ENCODE measurements at places on chromosomes 2 and 18.

- no peak for DNase-seq
These were observed 206.0 kb downstream of the CYRIA start for GRCh38 chr2:16459606-16460005.

GRCh38 chr2:177262092-177262491 lies 2.4 kb downstream of the NFE2L2 start:
- no peak for DNase-seq

DNA sequence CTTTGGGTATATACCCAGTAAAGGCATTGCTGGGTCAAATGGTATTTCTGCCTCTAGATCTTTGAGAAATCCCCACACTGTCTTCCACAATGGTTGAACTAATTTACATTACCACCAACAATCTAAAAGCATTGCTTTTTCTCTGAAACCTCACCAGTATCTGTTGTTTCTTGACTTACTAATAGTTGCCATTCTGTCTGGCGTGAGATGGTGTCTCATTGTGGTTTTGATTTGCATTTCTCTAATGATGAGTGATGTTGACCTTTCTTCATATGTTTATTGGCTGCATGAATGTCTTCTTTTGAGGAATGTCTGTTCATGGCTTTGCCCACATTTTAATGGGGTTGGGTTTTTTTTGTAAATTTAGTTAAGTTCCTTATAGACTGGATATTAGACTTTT lies 382.6 kb upstream of the ZNF804A start:
- DNase-seq = no peak

DNA sequence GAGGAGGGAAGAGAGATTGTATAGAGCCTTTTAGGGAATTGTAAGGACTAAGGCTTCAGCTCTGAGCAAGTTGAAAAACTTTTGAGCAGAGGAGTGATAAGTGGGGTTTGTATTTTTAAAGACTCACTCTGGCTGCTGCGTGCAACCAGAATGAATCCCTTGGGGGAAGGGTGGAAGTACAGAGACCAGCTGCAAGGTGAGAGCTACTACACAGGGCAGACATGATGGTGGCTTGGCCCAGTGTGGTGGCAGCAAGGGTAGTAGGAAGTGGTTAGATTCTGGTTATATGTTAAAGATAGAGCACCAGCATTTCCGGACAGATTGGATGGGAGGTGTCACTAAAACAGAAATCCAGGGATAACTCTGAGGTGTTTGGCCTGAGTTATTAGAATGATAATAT lies 10.1 kb upstream of the SESTD1 start:
- DNase-seq = no peak

DNA sequence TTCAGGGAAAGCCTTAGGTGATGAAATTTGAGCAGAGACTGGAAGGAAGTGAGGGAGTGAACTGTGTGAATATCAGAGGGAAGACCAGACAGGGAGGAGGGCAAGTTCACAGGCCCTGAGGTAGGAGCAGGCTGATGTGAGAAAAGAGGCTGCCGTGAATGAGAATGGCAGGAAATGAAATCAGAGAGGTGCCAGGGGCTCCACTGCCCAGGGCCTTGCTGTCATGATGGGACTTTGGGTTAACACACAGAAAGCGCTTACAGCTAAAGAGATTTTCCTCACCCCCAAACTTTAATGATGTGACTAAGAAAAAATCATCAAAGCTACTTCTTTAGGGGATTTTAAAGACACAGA lies 53.8 kb downstream of the MARCHF4 start:
- DNase-seq = no peak

- DNase-seq = no peak
These were observed 152.2 kb upstream of the NCKAP5 start for GRCh38 chr2:133720429-133720828.

- DNase-seq = no peak
These were observed 39.0 kb upstream of the FAM237A start for GRCh38 chr2:206603243-206603642.

- no peak for DNase-seq
These were observed 69.2 kb downstream of the ADD2 start for GRCh38 chr2:70698847-70699246.

DNA sequence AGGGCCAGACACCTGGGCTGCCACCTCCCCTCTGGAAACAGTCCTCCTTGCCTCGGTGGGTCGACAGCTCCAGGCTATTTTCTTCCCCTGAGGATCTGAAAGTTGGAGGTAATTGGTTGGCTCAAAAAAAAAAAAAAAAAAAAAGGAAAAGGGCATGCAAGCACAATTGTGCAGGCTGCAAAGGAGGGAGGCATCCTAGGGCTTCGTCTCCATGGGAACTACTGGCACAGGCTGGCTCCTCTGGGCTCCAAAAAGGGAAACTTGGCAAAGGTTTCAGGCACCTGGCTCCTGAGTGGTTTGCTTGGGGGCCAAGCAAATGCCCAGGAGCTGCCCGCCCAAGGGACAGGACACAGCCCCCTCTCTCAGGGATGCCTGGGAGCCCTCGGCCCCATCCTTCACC lies 1.1 kb upstream of the KCNIP3 start:
- DNase-seq = peak; percentile 63

- DNase-seq = no peak
These were observed 833.7 kb upstream of the CHAC2 start for GRCh38 chr2:52933878-52934277.

GRCh38 chr18:4587204-4587603 lies 132.1 kb upstream of the DLGAP1 start:
- DNase-seq = no peak

DNA sequence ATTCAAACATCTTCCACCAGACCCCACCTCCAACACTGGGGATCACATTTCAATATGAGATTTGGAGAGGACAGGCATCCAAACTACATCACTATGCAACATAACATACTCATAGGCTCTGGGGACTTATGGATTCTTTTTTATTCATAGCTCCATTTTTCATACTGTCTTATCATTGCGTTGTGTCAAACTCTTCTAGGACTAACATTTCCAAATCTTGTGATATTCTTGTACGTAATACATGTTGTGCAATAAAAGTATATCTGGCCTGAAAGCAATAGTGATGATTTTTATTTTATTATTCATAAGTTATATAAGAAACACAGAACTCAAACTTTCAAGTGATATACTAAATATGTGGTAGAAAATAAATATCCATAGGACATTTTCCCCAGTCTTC lies 60.6 kb upstream of the ACTR3 start:
- no peak for DNase-seq

All from hypothalamus (tissue), 51 donors.